ENCODE measurements at places on chromosomes 13 and 19. TPM values are rescaled to one million over a fixed set of nuclear protein-coding genes. Genes with fewer than 3 reads are reported as not detected.

Gene ZNF610
- 11.5 TPM for total RNA-seq

DNA sequence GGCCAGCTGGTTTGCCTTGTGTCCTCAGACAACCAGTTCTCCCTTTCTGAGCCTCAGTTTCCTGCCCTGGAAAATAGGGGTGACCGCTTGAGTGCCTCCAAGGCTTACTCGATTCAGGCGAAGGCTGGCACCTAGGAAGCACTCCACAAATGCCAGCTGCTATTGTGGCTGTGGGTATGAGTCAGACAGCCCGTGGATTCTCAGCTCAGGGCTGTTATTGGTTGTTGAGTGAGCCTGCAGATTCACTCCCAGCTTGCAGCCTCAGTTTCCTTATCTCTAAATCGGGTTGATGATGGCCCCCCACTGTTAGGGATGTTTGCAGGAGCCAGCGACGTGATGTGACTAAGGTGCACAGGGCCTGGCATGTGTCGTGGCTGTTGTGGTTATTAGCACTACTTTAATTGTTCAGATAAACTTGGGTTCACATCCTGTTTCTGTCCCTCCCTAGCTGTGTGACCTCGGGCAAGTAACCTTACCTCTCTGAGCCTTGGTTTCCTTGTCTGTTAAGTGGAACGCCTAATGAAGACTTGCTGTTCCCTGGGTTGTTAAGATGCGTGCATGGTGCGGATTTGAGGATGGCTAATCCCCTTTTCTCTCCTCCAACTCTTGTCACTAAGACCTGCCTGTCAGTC is 2.4 kb downstream of the MARK4 start:
- DNase-seq: peak; percentile 32

- DNase-seq: no peak
These were observed 25.3 kb downstream of the TRPM4 start for GRCh38 chr19:49182848-49183375.

- DNase-seq: no peak
These were observed 12.0 kb upstream of the ADPRHL1 start for GRCh38 chr13:113465300-113465699.

Measured in cardiac muscle cell (in vitro differentiated cells and primary cell).